ENCODE measurements at places on chromosomes 6 and 20.

- DNase-seq = no peak
Measured at GRCh38 chr20:44461142-44461802, 14.4 kb upstream of the TTPAL start.

GRCh38 chr6:110140650-110141049 is 38.8 kb downstream of the WASF1 start:
- no peak for DNase-seq

GRCh38 chr6:119653329-119653728 is 303.8 kb upstream of the MAN1A1 start:
- no peak for DNase-seq

DNA sequence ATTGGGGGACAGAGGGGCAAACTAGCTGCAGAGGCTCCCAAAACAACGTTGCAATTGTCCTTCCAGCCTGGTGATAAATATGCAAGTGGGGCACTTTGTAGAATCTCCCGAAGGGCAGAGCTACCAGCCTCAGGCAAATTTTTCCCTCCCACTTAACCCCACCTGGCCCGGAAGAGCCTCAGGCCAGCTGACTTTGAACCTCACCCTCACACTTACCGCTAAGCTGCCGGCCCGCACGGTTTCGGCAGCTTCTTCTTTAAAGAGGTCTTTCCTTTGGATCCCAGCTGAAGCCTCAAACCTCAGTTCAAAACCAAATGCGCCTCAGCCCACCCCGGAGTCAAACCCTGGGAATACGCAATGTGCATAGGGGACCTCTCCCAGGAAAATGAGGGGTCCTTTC is 2.5 kb downstream of the OVOL2 start:
- DNase-seq = no peak

GRCh38 chr6:36727505-36728021 is 29.9 kb downstream of the RAB44 start:
- DNase-seq = no peak

DNA sequence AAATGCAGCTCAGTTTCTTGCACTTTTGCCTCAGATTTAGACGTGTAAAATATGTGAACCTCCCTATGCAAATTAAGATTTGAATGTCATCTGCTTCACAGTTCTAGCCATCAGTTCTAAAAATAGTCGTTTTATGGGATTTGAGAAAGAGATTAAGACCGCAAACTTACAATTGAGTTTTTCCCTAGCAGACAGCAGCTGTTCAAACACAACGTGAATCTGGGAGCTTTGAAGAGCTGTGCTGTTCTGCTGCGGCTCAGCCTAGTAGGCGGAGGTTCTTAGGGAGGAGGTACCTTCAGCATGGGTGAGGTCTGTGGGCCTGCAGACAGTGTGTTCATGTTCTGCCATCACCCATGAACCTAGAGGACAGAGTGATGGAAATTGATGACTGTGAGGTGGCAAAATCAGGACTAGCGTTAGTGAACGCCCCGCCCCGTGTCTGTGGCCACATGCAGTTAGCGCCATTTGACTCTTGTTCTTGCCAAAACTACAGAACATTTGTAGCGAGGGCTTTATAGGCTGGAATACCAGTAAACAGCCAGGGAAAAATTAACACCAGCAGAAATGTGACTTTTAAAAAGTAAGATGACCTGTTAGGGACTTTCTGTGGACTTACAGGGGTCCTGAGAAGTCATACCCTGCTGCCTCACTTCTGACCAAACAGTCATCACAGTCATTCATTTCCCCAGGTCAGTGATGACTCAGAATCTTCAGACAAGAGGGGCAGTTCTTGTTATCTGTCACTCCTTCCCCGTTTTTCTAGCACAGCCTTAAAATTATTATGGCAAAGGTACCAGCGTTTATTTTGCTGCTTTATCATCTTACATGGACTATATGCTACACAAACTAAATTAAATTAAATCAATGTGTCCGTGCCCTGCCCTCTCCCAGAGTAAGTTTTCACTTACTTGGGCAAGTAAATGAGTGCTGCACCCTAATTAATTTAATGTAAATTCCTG is 84.3 kb upstream of the TMEM181 start:
- DNase-seq = no peak

- DNase-seq = no peak
Measured at GRCh38 chr6:18468503-18468843, 81.3 kb downstream of the RNF144B start.

DNA sequence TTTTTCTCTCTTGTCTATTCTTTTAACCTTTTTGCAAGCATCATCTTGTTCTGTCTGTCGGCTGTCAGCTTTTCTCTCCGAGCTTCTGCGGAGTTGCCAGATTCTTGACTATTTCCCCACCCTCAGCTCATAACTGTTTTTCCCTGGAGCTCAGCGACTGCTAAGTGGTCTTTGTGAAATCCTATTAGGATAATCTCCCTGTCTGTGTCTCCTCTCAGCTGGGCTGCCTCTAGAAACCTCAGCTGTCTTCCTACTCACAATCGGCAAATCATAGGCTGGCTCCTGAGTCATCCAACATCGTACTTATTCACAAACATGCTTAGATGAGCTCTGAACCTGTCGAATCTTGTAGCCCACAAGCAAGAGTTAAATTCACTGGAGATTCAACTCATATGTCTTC is 332.3 kb downstream of the PTPRT start:
- no peak for DNase-seq

GRCh38 chr6:26613689-26614683 is 17.2 kb downstream of the ABT1 start:
- DNase-seq = no peak

- no peak for DNase-seq
Measured at GRCh38 chr6:87150406-87150805, 5.0 kb upstream of the ZNF292 start.

- DNase-seq = no peak
Measured at GRCh38 chr20:19937651-19938420, 79.3 kb upstream of the NAA20 start.

- no peak for DNase-seq
Measured at GRCh38 chr6:162211022-162211421, 516.5 kb downstream of the PRKN start.

DNA sequence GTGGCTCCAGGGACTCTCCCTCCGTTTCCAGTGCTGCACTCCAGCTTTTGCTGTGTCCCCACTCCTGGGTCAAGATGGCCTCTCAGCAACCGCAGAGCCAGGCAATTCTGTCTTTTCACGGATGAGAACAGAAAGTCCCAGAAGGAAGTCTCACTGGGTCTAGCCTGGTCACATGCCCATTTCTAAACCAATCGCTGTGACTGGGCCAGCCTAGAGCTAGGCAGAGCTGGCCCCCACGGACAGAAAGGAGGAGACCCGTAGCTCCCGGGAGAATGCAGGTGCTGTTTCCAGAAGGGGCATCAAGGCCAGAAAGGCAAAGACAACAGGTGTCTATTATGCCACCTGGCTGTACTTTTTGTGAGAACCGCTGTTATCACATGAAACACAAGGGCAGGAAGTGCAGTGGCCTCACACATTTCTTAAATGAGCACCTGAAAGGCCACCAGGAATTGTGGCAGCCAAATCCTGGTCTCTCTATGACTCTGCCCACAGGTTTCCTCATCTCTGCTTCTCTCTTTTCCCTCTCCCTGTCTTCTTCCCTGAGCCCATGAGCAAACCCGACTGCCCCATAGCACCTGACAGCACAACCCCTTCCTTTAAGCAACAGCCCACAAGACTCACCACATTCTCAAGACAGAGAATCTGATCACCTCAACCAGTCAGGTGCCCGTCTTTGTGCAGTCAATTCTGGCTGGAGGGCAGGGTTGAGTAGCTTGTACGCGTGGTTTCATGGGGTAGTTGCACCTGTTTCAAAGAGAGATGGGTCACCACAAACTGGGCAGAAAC is 37.1 kb upstream of the B4GALT5 start:
- DNase-seq = no peak
